ENCODE measurements at places on chromosomes 3 and 15.

DNA sequence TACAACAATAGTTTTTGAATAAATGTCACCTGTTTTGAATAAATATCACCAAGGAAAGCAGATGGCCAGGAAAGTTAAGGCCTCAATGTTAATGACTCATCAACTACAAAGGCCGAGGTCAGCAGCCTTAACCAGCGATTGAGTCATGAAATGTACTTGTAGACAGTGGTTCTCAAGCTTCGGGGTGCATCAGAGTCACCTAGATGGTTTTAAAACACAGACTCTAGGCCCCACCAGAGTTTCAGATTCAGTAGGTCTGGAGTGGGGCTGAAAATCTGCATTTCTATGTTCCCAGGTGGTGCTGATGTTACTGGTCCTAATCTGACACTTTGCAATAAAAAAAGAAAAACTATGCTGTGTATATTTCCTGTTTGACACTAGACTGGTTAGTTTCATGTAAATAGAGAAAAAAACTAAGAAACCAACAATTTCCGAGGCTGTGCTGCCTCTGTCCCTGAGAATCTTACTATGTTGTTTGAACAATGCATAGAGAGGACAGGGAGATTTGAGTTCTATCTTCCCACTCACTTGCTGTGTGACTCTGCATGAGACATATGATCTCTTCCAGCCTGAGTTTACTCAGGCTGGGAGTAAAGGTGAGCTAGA, 9.8 kb downstream of the RAB27A start:
- no peak for DNase-seq

GRCh38 chr15:26631894-26632293, 141.0 kb downstream of the GABRB3 start:
- no peak for DNase-seq

DNA sequence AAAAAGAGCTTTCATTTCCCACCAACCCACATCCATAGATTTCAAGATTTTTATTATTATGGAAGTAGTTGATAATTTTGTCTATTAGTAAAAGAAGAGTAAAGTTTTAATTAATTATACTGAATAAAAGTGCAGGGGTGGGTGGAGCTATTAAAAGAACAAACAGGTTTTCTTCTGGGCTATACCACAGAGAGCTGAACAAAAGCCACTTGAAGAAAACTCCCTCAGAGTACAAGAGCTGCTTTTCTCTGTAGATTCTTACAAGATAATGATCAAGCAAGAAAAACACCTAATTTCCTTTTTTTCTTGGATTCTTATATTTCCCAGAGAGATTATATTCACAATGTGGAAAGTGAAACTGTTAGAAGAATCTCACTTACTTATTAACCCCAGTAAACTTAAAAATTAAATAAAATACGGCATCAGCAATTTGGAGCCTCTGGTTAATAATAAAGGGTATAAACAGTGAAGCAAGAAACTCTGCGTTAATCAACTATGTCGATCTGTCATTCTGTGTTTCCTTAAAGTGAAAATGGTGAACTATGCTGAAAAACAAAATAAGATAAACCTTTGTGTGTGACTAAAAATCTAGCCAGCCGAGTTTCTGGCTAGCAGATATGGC, 84.9 kb downstream of the THBS1 start:
- no peak for DNase-seq

- DNase-seq, result no peak
Observed at GRCh38 chr15:97961067-97961954, 808 bp downstream of the ARRDC4 start.

DNA sequence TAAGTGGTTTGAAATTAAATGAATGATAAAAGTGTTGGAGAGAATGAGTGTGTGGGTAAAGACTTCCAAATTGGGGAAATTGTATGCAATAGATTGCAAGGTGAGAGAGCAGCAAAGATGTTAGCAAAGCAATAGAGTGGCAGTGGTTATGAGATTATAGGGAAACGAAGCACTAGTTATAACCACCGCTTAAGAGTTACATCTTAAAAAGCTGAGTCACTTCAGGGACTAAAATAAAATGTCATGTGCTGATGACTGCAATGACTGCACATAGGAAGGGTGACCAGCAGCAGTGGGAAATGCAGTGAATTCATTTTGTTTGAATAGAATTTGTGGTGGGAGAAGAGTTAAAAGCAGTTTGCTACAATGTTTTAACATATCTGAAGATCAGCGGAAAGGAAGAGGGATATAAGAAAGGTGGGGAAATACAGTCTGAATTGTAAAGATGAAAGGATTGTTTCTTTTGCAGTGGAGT, 127.3 kb downstream of the RAP2B start:
- DNase-seq, result no peak

DNA sequence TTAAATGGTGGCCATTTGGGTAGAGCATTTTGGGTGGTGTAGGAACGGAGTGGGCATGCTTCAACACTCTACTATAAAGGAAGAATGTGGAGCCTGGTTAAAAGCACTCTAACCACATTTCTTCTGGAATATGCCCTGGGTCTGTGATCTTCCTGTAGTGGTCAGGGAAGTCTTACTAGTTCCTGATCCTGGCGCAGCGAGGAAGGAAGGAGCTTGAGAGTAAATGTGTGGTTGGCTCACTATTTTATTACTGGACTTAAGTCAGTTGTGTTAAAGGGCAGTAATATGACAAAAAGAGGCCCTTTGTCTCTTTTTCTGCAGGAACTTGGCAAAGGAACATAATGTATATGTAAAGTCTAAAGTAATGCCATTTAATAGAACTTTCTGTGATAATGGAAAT, 197.6 kb upstream of the ZPLD1 start:
- no peak for DNase-seq

- no peak for DNase-seq
Observed at GRCh38 chr3:193803288-193803687, 210.3 kb downstream of the OPA1 start.

GRCh38 chr3:82293867-82294266, 532.4 kb upstream of the GBE1 start:
- no peak for DNase-seq

DNA sequence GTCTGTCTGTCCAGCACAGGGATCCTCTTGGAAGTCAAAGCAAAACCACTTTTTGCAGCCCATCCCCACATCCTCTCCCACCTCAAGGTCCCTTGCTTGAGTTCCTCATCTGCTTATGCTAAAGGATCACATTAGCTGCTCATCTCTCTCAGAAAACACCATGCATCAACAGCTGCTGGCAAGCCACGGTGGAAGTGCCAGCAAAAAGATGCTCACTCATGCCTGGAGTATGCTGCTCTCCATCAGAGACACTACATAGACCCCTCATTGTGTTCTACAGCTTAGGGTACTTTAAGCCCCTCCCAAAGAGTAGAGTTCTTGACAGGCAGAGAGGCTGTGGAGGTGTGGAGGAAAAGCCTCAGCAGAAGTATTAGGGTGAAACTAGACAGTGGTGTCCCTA, 94.6 kb upstream of the COL8A1 start:
- DNase-seq, result no peak

- DNase-seq, result no peak
Observed at GRCh38 chr3:150170852-150171520, 200.3 kb upstream of the PFN2 start.

GRCh38 chr3:171871392-171872274, 28.5 kb downstream of the TMEM212 start:
- no peak for DNase-seq

GRCh38 chr3:195007151-195007550, 263.8 kb downstream of the XXYLT1 start:
- DNase-seq, result no peak

DNA sequence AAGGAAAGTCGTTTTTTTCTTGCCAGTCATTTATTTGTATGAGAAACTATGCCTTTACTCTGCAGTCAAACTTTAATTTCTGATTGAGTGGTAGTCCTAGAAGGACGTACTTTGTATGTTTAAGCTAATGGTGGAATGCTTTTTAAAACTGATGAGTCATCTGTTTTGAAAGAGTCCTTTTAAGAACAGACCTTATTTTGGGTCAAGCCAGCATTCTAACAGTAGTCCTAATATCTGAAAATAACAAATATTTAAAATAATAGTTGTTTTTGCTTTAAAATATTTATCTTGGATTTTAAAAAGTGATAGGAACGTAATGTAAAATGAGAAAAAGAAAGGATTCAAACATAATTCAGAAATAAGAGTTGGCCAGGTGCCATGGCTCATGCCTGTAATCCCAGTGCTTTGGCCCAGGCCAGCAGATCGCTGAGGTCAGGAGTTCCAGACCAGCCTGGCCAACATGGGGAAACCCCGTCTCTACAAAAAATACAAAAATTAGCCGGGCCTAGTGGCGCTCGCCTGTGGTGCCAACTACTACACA, 1.3 kb upstream of the LRRC58 start:
- no peak for DNase-seq

GRCh38 chr3:106058475-106058874, 189.7 kb upstream of the CBLB start:
- DNase-seq, result no peak

GRCh38 chr15:39495871-39496840, 84.7 kb upstream of the THBS1 start:
- no peak for DNase-seq

DNA sequence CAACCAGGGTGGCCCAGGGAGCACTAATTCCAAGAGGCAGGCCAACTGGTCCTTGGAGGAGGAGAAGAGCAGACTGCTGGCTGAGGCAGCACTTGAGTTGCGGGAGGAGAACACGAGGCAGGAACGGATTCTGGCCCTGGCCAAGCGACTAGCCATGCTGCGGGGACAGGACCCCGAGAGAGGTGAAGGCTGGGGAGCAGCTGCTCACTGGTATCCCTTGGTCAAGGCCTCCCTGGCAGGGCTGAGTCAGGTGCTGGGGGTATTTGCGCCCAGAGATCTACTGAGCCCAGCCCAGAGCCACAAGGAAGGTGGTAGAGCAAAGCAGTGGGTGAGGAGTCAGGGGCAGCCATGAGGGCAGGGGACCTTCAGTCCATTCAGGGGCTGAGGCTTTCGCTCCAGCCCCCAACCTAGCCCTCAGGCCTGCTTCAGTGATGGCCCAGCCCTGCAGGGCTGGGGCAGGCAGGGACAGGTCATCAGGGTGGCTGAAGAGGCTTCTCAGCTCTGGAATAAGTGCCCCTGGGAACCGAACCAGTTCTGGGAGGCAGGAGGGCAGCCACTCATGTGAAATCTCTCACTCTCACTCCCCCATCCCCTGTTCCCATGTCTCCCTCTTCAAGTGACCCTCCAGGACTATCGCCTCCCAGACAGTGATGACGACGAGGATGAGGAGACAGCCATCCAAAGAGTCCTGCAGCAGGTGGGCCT, 5.6 kb upstream of the DNAJC17 start:
- no peak for DNase-seq

GRCh38 chr3:85360742-85361387, 402.1 kb downstream of the CADM2 start:
- DNase-seq, result no peak

GRCh38 chr15:55778932-55779331, 36.0 kb upstream of the PRTG start:
- DNase-seq, result no peak
